ENCODE measurements at places on chromosomes 3 and 15.

GRCh38 chr3:132210476-132211346, 106.5 kb upstream of the ACP3 start:
- no peak for DNase-seq

DNA sequence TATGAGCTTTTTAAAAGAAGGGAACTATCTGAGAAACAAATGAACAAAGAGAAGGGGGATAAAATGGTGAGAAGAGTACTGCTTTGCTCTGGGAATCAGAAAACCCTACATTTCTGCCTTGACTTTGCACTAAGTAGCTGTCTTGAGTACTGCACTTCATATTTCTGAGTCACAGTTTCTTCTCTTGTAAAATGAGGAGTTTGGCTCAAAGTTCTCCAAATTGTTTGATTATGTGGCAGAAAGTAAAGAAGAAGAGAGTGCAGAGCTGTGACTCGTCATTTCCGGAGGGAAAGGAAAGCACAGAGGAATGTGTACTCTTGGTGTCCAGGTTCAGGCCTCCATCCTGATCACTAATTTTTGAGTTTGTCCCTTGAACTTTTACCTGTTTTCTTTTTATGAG, 54.7 kb downstream of the TP63 start:
- no peak for DNase-seq

DNA sequence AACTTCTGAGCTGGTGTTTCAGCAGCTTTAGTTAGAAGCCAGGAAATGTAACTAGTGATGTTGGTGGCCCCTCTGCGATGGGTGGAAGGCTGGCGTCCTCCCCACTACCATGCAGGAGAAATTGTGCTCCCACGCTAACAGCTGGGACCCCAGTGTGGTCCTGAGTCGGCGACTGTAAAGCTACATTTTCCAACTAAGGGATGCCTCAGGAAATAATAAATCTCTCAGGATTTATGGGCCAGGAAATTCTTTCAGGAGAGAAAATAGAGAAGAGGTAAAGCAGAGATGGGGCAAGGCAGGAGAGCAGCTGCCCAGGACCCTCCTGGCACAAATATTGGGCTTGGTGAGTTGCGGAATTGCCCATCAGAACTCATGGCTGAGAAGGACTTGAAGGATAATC, 186.9 kb downstream of the OPA1 start:
- DNase-seq, result no peak

GRCh38 chr3:72269475-72269874, 484.5 kb upstream of the PROK2 start:
- no peak for DNase-seq

GRCh38 chr3:191972714-191973398, 511.9 kb downstream of the PYDC2 start:
- DNase-seq, result no peak

DNA sequence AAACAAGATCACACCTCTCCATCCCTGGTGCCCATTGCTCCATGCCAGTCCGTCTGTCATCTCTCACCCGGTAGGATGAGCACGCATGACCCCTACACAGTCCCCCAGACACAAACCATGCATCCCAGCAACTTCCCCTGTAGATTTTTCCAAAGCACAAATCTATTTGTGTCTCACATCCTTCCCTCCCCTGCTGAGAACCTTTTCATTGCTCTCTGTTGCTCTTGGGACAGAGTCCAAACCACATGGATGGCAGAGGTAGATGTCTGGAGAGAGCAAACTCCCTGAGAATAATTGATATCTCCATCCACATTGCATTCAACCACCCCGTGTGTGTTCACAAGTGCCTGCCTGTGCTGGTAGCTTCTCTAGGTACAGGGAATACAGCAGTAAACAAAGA, 29.9 kb upstream of the LRTM1 start:
- no peak for DNase-seq

GRCh38 chr15:26691249-26691648, 81.6 kb downstream of the GABRB3 start:
- no peak for DNase-seq

- DNase-seq, result no peak
Observed at GRCh38 chr3:171658841-171659240, 151.4 kb downstream of the PLD1 start.

GRCh38 chr3:79976466-79976865, 208.7 kb upstream of the ROBO1 start:
- no peak for DNase-seq

DNA sequence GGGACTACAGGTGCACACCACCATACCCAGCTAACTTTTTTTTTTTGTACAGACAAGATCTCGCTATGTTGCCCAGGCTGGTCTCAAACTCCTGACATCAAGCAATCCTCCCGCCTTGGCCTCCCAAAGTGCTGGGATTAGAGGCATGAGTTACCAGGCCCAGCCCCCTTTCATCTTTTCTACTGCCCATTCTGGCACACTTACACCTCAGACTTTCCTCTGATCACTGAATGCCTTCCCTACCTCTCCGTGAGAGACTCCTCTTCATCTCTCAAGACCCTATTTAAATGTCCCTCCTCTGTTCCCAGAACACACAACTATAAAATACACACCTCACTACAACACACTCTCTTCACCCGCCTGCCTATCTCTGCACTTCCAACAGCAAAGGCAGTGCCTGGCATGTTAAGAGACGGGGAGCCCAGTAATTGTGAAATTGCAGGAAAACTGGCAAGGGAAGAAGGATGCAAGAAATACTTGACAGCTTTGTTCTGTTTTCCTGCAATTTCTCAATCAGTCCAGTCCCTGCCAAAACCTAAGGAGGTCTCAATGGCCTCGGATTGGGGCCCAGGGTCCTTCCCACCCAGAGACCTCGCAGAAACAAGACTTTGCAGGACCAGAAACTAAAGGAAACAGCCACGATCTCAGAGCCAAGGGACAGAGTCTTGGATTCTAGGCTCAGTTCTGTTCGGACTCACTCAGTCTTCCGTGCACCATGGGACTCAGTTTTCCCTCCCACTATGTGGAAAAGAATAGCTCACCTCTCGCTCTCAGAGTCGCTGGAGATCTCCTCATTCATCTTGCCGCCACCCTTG, 849 bp downstream of the RRP9 start:
- DNase-seq, result no peak

DNA sequence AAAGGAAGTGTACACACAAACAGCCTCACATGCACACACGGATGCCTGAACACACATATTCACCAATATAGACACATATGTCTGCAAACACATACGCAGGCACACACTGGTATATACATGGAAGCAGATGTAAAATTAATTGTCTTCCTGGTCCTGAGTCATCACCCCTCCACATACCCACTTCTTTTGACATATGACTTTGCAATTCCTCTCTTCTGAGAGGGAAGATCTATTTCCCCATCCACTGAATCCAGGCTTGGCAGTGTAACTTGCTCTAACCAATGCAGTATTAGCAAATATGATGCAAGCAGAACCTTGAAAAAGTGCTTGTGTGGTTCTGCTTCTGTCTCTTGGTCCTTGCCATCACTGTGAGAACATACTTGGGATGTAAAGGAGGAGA, 76.8 kb upstream of the HRH1 start:
- no peak for DNase-seq

- no peak for DNase-seq
Observed at GRCh38 chr3:172101107-172101506, 61.7 kb downstream of the FNDC3B start.

GRCh38 chr15:52496175-52496574, 32.5 kb downstream of the MYO5A start:
- no peak for DNase-seq

DNA sequence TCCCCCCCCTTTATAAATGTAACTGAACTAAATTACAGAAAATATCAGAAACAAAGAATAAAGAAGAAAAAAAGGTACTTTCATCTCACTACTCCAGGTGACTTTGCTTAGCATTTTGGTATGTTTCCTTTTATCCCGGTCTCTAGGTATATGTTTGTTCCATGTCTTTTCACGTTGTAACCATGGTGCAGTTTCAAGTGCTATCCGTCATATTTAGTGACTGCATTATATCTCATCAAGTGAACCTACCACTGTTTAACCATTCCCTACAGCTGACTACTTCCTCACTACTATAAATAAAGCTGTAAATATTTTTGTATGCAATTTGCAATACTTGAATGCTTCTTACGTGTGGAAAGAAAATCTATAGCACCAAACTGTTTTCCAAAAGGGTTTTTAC, 2.2 kb downstream of the BTBD1 start:
- no peak for DNase-seq

- DNase-seq, result no peak
Observed at GRCh38 chr15:89556413-89557262, 18.6 kb upstream of the TICRR start.

DNA sequence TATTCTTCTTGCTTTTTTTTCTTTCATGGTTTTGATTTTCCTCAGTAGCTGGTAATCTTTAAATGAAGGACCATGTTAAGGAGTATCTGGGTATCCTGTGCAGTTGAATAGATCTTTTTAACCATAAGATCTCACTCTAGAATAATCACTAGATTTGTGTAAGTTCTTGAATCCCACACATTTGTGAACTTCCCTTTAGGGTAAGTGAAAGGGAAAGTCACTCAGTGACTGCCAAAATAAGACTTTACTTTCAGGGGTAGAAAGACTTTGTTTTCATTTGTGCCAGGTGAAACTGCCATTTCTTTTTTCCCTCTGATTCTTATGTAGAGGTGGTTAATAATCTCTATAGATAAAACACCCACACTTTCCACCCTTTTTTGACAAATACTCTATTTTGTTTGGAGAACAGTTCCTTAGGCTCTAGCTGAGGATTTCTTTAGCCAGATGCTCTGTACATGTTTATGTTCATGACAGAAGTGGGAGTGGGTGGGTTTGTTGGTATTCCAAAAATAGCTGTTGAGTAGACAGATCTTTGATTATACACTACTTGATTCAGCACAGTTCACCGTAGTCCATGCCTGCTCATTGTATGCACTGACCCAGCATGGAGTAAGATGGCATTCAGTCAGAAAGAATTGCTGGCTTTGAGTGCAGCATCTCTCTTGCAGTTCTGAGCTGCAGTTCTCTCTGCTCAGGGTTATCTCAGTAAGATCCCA, 28.5 kb downstream of the LRRC49 start:
- no peak for DNase-seq

- no peak for DNase-seq
Observed at GRCh38 chr15:66070220-66070934, 183.2 kb downstream of the MEGF11 start.

DNA sequence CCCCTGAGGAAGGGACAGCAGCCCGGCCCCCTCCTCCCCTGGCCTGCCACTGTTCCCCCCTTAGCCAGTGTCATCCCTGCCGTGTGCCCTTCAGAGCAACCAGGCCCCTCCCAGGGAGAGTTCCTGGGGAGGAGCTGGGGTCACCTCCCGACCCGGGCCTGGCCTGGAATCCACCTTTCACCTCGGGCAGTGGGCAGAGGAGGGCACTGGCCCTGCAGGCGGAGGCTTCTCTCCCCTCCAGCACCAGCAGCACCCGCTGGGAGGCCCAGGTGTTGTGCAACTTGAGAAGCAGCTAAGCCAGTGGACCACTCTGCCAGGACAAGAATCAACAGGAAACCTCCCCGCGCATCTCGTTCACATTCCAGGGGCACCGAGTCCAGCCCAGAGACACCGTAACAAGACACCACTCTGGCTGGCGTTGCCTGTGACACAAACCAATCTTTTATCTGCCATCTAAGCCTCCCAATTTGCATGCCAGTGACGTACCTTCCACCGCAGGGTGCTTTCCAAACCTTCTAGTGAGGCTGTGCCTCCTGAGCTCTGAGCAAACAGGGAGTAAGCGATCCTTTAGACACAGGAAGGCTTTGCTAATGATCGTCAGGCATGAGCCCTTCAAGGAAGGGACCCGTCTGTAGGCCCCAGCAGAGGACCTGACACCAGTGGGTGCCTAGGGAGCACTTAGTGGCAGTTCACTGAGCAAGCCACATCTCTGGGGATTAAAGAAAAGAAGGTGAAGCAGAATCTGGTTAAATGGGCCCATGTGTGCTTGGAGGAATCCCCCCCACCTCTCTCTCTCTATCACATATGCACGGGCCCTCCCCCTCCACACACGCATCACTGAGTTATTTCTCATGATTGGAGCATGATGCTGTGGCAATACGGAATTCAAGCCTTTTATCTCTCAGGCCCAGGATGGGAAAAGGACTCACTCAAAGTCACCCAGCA, 98.9 kb upstream of the TLE3 start:
- no peak for DNase-seq

GRCh38 chr15:95848126-95848525, 482.4 kb upstream of the NR2F2 start:
- DNase-seq, result no peak

GRCh38 chr15:64478863-64479262, 18.5 kb downstream of the ZNF609 start:
- no peak for DNase-seq

GRCh38 chr3:187021748-187022402, 91.5 kb downstream of the ST6GAL1 start:
- DNase-seq, result no peak

GRCh38 chr3:49715611-49716121, 3.8 kb downstream of the AMIGO3 start:
- no peak for DNase-seq

GRCh38 chr15:66935688-66936087, 129.7 kb upstream of the SMAD3 start:
- DNase-seq, result no peak

GRCh38 chr3:16286161-16286560, 21.1 kb downstream of the OXNAD1 start:
- no peak for DNase-seq

DNA sequence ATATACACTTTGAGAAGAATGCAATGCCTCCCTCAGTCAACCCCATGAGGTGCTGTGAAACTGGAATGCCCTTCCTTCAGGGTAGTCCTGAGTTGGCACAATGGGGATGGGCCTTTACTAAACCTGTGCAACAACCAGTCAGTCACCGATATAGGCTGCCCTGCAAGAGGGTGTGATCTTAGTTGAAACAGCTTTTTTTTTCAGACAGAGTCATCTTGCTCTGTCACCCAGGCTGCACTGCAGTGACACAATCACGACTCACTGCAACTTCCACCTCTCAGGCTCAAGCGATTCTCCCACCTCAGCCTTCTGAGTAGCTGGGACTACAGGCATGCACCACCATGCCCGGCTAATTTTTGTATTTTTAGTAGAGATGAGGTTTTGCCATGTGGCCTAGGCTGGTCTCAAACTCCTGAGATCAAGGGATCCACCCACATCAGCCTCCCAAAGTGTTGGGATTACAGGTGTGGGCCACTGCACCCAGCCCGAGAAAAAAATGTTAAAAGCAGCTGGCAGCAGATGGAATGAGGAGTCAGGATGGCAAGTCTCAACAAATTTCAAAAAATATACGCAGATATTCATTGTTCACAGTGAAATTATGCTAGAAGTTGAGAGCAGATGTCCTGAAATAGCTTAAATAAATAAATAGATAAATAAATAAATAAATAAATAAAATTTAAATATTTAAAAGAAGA, 31.8 kb downstream of the MYO5A start:
- DNase-seq, result no peak

- no peak for DNase-seq
Observed at GRCh38 chr3:126287171-126287535, 70.1 kb downstream of the KLF15 start.

GRCh38 chr15:73026511-73027054, 25.7 kb upstream of the NEO1 start:
- no peak for DNase-seq

DNA sequence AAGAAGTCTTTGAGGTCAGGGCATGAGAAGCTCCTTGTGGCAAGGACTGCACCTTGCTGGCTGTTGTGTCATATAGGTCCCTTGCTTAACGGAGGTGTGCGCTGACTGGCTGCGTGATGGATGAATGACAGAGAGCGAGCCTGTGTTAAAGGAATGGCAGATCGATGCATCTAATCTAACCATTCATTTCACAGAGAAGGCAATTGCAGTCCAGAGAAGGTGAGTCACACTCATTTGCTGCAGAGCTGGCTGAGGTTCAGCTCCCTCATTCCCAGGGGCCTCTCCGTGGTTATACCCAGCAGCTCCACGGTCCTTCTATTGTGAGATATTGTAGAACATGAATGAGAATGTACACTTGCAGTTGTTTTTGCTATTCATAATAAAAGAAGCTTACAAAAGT, 289.3 kb downstream of the EPHB1 start:
- no peak for DNase-seq
